ENCODE measurements at places on chromosomes 11 and 22.
A peak's percentile ranks its signal among the peaks of the same experiment; 100 is the strongest.

GRCh38 chr22:50595189-50595588 is 5.4 kb upstream of the MAPK8IP2 start:
- DNase-seq, result no peak

- DNase-seq, result no peak
Observed at GRCh38 chr11:88098289-88098688, 77.0 kb downstream of the RAB38 start.

DNA sequence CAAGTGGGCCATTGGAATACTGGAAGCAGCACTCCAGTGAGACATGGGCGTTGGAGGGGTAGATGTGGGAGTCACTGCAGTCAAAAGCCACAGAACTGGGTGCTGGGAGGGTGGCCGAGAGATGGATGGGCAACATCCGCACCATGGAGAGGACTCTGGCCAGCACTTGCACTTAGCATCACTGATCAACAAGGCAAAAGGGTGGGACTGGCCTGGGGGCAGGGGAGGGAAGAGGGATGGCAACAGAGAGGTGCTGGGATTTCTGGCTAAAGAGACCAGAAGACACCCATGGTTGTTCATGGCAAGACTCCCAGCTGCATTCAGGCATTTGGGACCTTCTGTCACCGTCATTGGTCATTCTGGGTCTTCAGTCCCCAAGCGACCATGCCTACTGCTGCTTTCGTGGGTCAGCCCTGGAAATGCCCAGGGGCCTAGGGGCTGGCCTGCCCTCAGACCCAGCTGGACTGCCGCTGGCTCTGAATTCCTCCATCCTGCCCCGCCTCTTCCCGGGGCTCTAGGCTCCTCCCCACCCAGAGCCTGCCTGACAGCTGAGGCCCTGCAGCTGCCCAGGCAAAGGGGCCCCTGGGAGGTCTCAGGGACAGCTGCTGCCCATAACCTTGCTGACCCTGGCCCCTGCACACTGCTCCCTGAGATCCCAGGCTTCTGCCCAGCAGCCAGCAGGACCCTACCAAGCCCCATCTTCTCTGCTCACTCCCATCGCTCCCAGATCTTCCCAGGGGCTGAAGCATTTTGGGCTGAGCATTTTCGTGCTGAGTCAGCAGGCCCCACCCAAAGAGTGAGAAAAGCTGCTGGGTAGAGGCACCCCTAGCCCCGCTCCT is 13.0 kb upstream of the CDC42EP2 start:
- DNase-seq, result no peak

DNA sequence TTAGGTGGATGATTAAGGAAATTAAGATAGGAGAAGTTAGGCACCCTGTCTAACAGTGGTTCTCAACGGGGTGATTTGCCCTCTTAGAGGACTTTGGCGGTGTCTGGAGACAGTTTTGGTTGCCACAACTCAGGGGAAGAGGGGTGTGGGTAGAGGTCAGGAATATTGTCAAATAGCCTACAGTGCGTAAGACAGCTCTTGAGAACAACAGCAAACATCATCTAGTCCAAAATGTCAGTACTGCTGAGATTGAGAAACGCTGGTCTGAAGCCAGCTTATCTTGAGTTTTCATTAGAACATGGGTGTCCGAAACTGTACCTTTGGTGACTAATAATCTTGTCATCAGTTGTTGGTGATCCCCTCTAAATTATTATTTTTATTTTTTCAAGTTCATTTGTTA is 38.4 kb downstream of the CECR2 start:
- no peak for DNase-seq

DNA sequence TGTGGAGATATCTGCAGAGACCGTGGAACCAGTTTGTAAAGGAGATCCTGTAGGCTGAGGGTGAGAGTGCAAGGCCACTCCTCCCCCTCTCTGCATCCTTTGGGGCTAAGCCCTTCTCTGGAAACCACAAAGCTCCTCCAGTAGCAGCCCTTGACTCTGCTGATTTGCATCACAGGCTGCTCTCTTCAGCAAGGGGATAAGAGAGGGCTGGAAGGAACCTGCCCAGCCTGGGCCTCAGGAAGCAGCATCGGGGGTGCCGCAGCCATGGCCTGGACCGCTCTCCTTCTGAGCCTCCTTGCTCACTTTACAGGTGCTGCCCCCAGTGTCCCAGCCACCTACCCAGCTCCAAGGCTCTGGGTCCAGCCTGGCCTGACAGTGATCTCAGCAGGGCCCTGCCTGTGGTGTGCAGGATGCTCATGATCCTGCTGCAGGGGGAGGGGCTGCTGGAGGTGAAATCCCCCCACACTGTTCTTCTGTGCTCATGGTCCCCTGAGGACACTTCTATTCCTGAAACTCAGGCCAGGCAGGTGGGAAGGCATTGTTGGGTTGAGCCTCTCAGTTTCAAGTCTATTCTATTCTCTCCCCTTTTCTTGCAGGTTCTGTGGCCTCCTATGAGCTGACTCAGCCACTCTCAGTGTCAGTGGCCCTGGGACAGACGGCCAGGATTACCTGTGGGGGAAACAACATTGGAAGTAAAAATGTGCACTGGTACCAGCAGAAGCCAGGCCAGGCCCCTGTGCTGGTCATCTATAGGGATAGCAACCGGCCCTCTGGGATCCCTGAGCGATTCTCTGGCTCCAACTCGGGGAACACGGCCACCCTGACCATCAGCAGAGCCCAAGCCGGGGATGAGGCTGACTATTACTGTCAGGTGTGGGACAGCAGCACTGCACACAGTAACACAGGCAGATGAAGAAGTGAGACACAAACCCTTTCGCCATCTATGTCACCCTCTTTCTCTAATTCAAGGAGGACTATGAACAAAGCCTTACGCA is 68.5 kb upstream of the IGLL5 start:
- DNase-seq, result no peak

- DNase-seq, result peak; percentile 71
Observed at GRCh38 chr22:31083377-31083768, 2.3 kb downstream of the SMTN start.

DNA sequence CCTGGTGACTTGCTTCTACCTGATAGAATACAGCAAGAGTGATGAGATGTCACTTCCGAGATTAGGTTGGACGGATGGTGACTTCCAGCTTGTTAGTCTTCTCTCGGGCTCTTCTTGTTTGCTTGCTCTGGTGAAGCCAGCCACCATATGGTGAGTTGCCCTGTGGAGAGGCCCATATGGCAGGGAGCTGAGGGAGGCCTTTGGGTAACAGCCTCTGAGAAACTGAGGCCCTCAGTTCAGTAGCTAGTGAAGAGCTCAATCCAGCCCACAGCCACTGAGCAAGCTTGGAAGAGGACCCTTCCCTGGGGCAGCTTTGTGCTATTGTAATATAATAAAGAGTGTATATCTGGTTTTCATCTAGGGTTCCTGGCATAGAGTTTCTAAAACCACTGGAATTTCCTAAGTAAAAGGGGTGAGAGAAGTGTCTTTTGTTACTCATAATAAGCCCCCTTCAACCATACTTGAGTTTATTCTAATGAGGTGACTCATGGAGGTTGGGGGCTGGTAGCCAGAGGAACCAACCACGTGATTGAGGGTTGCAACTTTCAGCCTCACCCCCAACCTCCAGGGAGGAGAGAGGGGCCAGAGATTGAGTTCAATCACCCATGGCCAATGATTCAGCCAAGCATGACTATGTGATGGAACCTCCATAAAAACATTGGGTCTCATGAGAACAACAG is 8.0 kb upstream of the TPCN2 start:
- no peak for DNase-seq

DNA sequence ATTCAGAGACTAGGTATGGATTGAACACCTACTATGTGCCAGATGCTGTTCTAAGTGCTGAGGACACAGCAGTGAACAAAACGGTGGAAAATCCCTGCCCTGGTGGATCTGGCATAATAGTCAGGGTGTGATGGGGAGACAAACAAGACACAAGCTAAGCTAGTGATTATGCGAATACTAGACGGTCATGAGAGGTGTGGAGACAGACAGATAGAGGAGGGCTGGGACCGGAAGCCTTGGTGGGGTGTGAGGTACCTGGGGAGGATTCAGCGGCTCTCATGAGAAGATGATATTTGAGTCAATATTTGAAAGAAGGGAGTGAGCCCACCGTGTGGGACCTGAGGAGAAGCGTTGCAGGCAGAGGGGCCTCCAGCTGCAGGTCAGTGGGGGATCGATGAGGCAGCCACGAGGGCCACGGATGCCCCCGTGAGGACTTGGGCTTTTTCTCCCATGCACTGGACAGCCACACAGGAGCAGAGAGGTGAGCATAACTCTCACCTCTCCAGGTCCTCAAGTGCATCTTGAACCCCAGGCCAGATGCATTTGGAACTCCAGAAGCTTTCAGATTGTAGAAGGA is 4.7 kb downstream of the CD5 start:
- DNase-seq, result no peak

DNA sequence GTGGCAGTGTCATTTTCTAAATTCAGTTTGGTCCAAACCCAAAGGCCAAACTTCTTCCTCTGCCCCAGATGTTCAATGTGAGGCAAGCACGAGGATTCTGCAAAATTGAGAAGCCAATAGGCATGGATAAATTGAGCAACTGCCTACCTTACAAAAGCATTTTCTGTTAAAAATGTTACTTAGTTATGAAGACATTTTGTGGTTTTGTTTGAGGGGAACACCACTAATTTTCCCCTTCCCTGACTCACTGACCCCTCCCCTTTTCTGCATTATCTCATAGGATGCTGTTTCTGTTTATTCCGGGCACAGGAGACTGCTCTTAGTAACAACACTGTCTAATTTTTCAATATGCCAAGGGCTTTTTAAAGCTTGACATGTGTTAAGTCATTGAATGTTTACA is 462.8 kb downstream of the INSC start:
- DNase-seq, result no peak

DNA sequence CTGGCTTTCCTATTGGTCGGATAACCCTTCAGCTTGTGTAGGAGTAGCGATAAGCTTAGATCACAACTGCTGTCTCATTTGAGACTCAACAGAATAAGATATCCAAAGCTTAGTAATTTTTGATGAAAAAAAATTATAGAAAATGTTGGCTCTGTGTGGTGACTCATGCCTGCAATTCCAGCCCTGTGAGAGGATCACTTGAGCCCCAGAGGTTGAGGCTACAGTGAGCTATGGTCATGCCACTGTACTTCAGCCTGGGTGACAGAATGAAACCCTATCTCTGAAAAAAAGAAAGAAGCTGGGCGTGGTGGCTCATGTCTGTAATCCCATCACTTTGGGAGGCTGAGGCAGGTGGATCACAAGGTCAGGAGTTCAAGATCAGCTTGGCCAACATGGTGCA is 55.6 kb upstream of the RRM1 start:
- no peak for DNase-seq

- DNase-seq, result no peak
Observed at GRCh38 chr22:25232301-25232700, 12.9 kb downstream of the CRYBB2 start.

- no peak for DNase-seq
Observed at GRCh38 chr22:20389288-20389687, 4.7 kb upstream of the ZNF74 start.

- no peak for DNase-seq
Observed at GRCh38 chr11:15159085-15159484, 44.4 kb downstream of the INSC start.

GRCh38 chr11:16607675-16608644 is 130.5 kb upstream of the C11orf58 start:
- DNase-seq, result no peak

- DNase-seq, result no peak
Observed at GRCh38 chr11:109123816-109124787, 297.9 kb upstream of the C11orf87 start.

DNA sequence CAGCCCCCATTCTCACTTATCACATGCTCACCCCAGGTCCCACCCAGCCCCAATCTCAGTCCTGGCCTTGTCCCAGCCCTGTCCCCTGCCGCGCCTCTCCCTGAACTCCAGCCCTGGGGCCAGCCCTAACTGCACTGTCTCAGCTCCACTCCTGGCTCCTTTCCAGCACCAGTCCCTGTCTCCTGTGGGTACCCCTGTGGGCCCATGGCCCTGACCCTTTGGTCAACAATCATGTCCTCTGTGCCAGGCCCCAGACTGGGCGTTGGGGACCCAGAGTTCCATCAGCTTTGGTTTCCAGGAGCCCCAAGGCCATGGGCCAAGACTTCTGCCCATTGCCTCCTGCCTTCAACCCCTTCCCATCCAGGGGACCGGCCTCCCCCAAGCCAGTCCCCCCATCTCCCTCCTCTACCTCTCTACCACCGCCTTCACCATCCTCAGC is 757 bp downstream of the SPI1 start:
- DNase-seq, result no peak

GRCh38 chr11:119027561-119028345 is 2.9 kb downstream of the SLC37A4 start:
- no peak for DNase-seq

DNA sequence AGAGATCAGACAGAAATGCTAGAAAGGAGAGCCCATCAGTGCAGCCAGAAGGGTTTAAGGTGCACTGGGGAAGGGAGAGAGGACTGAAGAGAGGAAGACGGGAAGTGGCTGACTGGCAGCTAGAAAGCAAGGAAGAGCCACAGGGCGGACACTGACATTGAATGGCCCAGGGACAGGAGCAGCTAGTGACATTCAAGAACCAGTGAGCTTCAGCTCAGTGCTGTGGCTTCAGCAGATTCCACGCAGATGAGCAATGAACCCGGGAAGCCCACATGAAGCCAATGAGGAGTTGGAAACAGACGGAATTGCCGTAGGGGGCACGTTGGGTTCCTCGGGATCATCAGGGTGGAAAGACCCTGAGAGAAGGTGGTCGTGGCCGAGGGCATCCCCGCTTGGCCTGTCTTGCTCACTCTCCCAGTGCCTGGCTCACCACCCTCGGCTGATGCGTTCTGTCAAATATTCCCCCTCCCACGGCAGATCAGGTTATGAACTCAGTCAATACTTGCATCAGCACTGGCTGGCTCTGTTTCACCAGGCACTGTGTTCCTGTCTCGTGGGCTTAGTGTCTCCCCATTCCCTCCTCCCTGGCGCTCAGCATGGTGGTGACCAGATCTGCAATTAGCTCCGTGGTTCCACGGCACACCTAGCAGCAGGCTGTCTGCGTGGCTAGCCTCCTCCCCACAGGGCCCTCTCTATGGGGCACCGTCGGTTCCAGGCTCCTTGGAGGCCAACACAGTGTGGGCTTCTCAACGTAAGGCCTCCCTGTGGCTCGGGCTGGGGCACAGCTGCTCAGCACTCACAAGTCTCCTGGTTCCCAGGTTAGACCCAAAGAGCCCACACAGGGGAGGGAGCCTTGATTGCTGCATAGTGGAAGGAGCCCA is 145.5 kb downstream of the TRIM29 start:
- DNase-seq, result no peak

DNA sequence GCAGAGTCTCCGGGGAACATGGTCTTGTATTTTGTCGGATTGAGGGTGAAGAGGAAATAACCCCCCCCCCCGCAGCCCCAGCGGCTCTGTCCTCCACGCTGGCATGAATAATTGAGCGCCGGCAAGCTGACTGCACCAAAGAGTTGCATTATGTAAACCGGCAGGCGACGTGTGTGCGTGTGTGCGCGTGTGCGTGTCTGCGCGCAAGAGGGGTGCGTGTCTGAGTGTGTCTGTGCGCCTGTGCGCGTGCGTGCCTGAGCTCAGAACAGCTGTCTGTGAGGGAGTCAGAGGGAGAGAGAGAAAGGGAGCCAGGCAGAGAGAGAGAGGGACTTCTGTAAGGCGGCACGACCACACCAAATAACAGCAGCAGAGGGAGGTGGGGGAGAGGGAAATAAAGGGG is 94.4 kb downstream of the SCN3B start:
- DNase-seq, result no peak
